ENCODE measurements at places on chromosomes 12 and 14. TPM values are rescaled to one million over a fixed set of nuclear protein-coding genes. Genes with fewer than 3 reads are reported as not detected.
A peak's percentile ranks its signal among the peaks of the same experiment; 100 is the strongest.

GRCh38 chr12:31228811-31229792, 96.8 kb downstream of the SINHCAF start:
- no peak for DNase-seq
- peaks cover 1% of the 10 kb centered on the region for H3K27me3 ChIP-seq
- no peak overlapping the region for H3K4me3 ChIP-seq
- H3K27ac ChIP-seq, result no peak overlapping the region
- no peaks in the 10 kb centered on the region for H3K4me1 ChIP-seq

DNA sequence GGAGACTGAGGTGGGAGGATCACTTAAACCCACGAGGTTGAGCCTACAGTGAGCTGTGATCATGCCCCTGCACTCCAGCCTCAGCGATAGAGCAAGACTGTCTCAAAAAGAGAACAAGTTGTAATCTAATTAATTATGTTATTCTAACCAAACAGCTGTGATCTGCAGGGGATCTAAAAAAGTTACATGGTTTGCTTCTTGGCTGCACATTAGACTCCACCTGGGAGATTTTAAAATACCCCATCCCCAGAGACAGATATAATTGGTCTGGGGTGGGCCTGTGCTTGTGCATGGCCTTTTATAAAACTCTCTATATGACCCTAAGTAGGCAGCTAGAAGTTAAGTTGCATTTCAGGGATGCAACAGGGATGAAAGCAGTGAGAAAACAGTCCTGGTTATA, 76.7 kb downstream of the SCAF11 start:
- H3K4me1 ChIP-seq, result peaks cover 8% of the 10 kb centered on the region
- no peaks in the 10 kb centered on the region for H3K27me3 ChIP-seq
- DNase-seq, result no peak
- no peak overlapping the region for H3K4me3 ChIP-seq

DNA sequence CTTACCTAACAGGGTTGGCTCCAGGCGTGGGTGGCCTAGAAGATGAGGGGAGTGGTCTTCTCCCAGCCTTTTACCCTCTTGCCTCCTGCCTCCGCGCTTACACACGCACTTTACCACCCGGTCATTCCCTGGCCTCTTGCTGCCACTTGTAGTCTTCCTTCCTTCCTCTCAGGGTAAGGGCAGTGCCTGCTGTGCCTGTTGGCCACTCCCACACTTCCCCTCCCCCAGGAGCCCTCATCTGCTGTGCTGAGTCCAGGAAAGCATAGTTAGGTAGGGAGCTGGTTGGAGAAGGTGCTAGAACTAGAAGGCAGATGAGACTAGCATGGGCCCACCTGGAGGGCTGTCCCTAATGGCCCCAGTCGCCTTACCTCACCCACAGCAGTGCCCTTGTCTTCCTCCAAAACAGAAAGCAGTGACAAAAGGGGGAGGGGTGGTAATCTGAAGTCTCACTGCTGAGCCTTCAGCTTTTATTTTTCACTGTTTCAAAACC, 54.3 kb upstream of the SRSF5 start:
- no peaks in the 10 kb centered on the region for H3K27me3 ChIP-seq
- peak overlapping the region; percentile 91 for H3K27ac ChIP-seq
- H3K36me3 ChIP-seq, result peaks cover 63% of the 10 kb centered on the region
- DNase-seq, result peak; percentile 35
- peaks cover 93% of the 10 kb centered on the region for H3K4me1 ChIP-seq

- H3K27me3 ChIP-seq, result no peaks in the 10 kb centered on the region
- peaks cover 31% of the 10 kb centered on the region for H3K4me1 ChIP-seq
- H3K27ac ChIP-seq, result no peak overlapping the region
- H3K36me3 ChIP-seq, result peaks cover 15% of the 10 kb centered on the region
- no peak for DNase-seq
- no peak overlapping the region for H3K4me3 ChIP-seq
Observed at GRCh38 chr14:71454010-71454409, 478.2 kb upstream of the RGS6 start.

DNA sequence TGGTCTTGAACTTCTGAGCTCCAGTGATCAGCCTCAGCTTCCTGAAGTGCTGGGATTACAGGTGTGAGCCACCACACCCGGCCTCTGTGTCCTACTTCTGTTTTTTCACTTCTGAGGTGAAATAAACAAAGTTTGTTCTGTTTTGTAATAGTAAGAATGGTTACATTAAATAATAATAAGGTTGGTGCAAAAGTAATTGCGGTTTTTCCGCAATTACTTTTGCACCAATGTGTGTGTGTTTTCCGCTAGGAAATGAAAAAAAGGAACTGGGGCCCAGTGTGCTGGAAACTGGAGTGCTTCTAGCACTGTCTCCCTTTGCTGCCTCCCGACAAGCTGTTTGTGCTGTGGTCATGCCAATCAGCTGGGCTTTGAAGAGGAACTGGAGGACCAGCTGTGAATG, 140.9 kb downstream of the NTS start:
- H3K27me3 ChIP-seq, result no peaks in the 10 kb centered on the region
- no peaks in the 10 kb centered on the region for H3K36me3 ChIP-seq
- no peak overlapping the region for H3K4me3 ChIP-seq
- no peaks in the 10 kb centered on the region for H3K4me1 ChIP-seq
- no peak overlapping the region for H3K27ac ChIP-seq

GRCh38 chr14:74984236-74985027, 18.3 kb upstream of the EIF2B2 start:
- H3K4me3 ChIP-seq, result no peak overlapping the region
- DNase-seq, result no peak
- H3K27me3 ChIP-seq, result peaks cover 3% of the 10 kb centered on the region
- no peaks in the 10 kb centered on the region for H3K4me1 ChIP-seq

- peaks cover 8% of the 10 kb centered on the region for H3K27me3 ChIP-seq
- H3K4me3 ChIP-seq, result no peak overlapping the region
- no peaks in the 10 kb centered on the region for H3K4me1 ChIP-seq
- DNase-seq, result no peak
- no peak overlapping the region for H3K27ac ChIP-seq
Observed at GRCh38 chr12:2415568-2415944, 362.8 kb downstream of the CACNA1C start.

DNA sequence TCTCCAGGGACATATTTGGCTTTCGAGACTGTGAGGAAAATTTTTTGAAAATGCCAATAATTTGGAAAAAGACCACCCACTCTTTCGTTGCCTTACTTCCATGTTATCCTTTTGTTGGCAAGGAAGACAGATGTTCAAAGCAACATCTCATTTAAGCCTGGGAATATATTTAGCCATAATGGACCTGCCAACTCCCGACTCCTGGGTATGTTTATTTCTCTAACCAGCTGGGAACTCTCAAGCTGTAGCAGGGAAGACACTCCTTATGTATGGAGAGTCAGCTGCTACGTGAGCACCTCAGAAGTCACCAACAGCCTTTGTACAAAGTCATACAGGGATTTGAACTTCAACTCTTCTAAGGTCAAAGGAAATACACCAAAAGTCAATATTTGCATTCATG, 96.5 kb upstream of the DAAM1 start:
- DNase-seq, result no peak
- H3K4me3 ChIP-seq, result no peak overlapping the region
- peaks cover 4% of the 10 kb centered on the region for H3K27me3 ChIP-seq
- no peak overlapping the region for H3K27ac ChIP-seq
- H3K36me3 ChIP-seq, result no peaks in the 10 kb centered on the region

DNA sequence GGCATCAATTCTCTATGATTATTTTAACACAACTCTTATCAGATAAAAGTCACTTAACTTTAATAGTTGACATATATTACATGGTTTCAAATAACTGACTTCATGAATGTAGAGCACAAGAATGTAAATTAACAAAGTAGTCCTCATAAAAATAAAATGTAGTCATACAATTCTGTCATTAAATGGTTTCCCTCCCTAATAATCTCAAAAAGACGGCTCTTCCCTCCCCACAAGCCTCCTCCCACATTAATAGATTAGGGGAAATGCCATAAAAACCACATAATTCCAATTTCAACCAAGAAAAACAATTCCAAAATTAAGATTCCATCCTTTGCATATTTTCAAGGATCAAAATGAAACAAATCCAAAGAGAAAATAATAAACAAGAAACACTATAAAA, 36.7 kb downstream of the SPTLC2 start:
- no peaks in the 10 kb centered on the region for H3K27me3 ChIP-seq
- DNase-seq, result no peak
- H3K36me3 ChIP-seq, result peaks cover 18% of the 10 kb centered on the region
- peaks cover 24% of the 10 kb centered on the region for H3K4me1 ChIP-seq
- H3K27ac ChIP-seq, result no peak overlapping the region

DNA sequence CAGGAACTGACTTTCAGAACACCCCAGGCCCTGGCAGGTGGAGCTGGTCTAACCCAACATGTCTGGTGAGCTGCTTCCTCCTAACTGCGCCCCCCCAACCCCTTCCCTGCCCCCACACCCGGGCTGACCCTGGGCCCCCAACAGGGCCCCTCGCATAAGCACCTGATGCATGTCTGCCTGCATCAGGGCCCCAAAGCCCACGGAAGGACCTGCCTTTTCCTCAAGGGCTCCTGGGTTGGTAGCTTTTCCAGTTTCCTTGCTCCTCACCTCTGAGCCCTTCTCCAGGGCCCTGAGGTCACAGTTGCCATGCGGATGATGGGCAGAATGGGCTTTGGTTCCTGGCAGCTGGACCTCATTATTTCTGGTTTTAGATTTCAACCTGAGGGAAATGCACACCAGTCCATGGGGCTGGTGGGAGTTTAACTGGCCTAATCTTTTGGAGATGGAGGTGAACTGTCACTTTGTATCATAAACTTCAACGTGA, 18.5 kb downstream of the TESC start:
- no peak overlapping the region for H3K4me3 ChIP-seq
- no peak for DNase-seq
- no peak overlapping the region for H3K27ac ChIP-seq

DNA sequence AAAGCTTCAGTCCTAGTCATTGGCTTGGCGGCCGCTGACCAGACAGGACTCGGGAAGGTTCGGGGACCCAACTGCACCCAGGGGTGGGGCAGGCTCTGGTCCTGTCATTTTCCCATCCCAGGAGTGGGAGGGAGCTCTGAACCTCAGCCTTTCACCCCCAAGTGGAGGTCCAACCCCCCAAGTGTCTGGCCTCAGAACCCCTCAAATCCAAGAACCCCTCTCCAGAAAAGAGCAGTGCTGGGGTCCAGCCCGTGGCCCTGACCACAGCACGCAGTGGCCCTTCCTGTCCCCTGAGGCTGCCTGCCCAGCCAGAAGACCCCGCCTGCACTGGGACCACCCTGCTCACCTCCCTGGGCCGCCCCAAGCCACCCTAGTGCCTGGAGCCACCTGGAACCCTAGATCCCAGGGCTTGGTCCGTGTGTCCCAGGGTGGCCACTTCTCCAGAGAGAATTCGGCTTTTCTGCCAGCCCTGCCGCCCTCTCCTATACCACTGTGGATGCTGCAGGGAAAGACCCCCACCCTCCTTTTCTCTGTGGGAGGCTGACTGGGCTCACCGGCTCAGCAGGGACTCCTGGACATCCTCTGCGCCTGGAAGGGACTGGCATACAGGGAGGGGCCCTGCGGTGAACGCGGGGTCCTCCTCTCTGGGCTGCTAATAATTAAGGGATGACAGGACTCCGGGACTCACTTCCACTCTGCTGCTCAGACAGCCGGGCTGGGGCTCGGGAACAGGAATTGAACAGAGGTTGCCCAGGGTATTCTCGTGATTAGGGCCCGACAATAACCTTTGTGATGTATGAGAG, 326.9 kb upstream of the SFSWAP start:
- no peak for DNase-seq
- no peak overlapping the region for H3K4me3 ChIP-seq
- no peak overlapping the region for H3K27ac ChIP-seq
- H3K36me3 ChIP-seq, result no peaks in the 10 kb centered on the region
- H3K27me3 ChIP-seq, result no peaks in the 10 kb centered on the region

DNA sequence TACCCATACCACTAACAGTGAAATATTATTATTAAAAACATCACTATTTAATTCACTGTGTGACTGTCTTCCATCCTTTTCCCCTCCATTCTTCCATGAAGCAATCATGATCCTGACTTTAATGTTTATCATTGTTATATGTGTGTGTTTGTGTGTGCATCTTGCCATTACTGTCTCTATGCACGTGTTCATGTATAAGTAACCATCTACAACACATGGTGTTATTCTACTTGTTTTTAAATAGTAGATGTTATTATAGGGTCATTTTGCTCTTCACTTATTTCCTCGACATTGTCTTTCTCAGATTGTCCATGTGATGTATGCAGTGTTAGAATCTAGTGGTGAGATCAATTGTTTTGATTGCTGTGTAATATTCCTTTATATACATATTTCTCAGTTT, 195.8 kb downstream of the TRHDE start:
- H3K4me3 ChIP-seq, result no peak overlapping the region
- no peak for DNase-seq
- no peaks in the 10 kb centered on the region for H3K4me1 ChIP-seq
- H3K36me3 ChIP-seq, result no peaks in the 10 kb centered on the region

NKX2-1 gene
- total RNA-seq, result not detected

MYH6 gene
- 0.59 TPM for total RNA-seq

ERBB3 gene
- total RNA-seq, result 0.51 TPM
